ENCODE measurements at places on chromosomes 5 and 9.

GRCh38 chr5:138542180-138542955 lies 668 bp downstream of the ETF1 start:
- DNase-seq: no peak

GRCh38 chr5:120007598-120007997 lies 378.2 kb downstream of the FAM170A start:
- DNase-seq: no peak

- peak; percentile 46 for DNase-seq
Observed at GRCh38 chr9:135376511-135377265, 102.9 kb upstream of the PPP1R26 start.

- no peak for DNase-seq
Observed at GRCh38 chr5:132831095-132831860, 831 bp upstream of the SHROOM1 start.

DNA sequence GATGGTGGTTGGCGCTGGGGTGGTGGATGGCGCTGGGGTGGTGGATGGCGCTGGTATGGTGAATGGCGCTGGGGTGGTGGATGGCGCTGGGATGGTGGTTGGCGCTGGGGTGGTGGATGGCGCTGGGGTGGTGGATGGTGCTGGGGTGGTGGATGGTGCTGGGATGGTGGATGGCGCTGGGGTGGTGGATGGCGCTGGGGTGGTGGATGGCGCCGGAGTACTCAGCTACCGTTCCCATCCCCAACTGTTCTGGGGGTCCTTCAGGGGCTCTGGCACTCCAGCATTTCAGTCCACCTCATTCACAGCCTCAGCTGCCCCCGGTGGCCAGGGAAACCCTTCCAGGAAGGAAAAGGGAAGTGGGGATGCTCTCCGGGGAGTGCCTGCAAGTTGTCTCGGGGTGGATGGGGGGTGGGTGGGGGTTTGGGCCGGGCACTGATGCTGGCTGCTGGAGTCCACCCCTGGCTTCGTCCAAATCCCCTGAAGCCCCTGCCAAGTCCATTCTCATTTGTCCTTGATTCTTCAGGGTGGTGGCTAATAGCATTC lies 147.3 kb upstream of the COL5A1 start:
- no peak for DNase-seq

GRCh38 chr5:1111727-1112289 lies at the start of gene SLC12A7:
Gene SLC12A7, minus strand, starts transcription at chr5:1112063. Its CDS starts 72 bp downstream, at chr5:1111991.
- no peak for DNase-seq

DNA sequence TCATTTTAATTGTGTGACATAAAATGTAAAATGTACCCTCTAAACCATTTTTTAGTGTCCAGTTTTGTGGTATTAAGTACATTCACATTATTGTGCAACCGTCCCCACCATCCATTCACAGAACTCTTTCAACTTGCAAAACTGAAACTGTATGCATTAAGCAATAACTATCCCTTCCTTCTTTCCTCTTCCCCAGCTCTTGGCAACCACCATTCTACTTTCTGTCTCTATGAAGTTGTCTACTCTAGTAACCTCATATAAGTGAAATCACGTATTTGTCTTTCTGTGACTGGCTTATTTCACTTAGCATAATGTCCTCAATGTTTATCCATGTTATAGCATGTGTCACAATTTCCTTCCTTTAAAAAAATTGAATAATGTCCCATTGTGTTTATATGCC lies 142.4 kb downstream of the C9orf152 start:
- no peak for DNase-seq

DNA sequence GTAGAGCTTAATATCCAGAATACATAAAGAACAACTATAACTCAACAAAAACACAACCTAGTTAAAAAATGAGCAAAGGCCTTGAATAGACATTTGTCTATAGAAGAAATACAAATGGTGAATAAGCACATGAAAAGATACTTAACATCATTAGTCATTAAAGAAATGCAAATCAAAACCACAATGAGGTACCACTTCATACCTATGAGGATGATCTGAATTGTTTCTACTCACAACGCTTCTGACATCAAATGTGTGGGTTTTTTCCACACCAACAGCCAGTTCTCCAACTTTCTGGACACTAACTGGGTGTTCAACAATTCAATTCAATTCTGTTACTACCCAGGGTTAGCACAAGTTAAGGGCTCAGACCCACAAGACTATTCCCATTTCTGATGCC lies 22.0 kb downstream of the SREK1IP1 start:
- no peak for DNase-seq

DNA sequence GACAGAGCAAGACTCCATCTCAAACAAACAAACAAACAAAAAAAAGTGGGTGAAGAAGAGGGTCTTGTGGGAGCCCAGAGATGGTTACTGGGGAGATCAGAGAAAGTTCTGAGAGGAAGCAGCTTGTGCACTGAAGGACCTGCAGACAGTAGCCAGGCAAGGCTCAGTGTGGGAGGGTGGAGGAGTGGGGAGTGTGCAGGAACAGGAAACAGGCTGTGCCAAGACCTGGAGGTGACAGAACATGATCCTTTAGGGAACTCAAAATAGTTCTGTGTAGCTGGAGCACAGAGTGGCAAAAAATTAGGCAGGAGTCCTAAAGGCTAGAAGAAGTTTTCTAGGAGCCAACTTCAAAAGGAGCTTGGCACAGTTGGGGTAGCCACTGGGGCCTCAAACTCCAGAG lies 19.2 kb upstream of the NANS start:
- DNase-seq: no peak

- no peak for DNase-seq
Observed at GRCh38 chr5:93575461-93576414, 5.3 kb downstream of the NR2F1-AS1 start.

- DNase-seq: no peak
Observed at GRCh38 chr5:156681265-156681664, 168.8 kb upstream of the PPP1R2B start.

DNA sequence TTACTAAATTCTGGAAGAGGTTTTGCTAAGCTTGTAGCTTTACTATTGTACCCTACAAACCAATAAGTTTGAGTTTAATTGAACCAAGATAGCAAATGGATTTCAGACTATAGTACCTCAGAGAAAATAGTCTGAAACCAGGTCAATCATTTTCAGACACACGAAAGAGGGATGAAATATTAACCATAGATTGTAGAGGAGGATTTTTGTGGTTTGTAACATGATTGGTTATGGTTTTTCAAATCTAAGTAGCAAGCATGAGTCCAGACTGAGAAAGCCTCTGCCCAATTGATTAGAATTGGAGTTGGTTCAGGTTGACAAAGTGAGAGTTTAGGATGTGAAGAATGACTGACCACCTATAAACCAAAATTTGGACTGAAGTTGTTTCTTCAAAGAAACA lies 562.7 kb upstream of the DMAC1 start:
- no peak for DNase-seq

- peak; percentile 80 for DNase-seq
Observed at GRCh38 chr9:15306068-15306756, 804 bp downstream of the TTC39B start.

DNA sequence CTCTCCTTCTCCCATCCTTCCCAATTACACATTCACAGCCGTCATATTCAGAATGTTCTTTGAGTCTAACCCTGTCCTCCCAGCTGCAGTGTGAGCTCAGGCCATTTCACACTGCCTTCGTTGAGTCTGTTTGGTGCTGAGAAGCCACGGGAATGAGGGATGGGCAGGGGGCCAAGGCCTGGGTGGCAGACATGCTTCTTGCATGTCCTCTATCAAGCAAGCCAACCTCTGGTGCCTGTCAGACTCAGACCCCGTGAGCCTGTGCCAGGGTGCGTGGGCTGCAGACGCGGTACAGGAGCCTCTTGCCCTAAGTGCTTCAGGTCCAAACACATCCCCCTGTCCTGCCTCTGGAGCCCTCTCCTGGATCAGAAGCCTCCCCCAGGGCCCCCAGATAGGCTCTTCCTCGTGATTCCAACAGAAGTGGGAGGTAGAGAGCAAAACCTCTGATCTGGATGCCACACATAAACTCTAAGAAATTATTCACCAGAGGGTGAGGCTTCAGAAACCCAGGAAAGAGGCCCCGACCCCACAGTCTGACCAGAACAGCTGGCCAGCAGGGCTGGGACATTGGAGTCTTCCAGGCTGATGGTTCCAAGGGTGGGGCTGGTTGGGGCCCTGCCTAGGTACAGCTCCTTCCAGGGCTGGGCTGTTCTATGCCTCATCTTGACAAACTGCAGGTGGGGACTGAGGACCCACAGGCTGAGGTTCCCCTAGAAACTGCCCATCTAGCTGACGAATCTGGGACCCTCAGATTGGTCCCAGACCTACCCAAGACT lies 46.7 kb upstream of the CDKN2AIPNL start:
- no peak for DNase-seq

GRCh38 chr9:116940614-116941215 lies 253.6 kb downstream of the TRIM32 start:
- no peak for DNase-seq

- no peak for DNase-seq
Observed at GRCh38 chr5:169260896-169261569, 39.9 kb downstream of the SLIT3 start.

DNA sequence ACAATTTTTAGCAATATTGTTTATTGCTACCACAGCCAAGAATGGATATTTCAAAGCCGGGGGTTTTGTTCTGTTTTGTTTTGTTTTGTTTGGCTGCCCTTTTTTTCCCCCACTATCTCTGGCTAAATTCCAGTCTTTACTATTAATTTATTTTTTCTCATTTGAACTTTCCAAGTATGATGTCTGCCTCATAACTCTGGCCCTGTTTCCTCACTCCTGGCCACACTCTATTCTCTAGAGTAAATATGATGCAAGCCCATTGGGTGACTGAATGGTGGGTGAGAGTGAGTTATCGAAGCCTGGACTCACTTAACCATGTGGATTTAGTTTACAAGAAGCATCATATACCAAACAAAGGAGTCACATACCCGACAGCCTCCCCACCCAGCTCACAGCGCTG lies 41.9 kb downstream of the WDR36 start:
- no peak for DNase-seq

- no peak for DNase-seq
Observed at GRCh38 chr5:72720205-72720604, 96.3 kb upstream of the TNPO1 start.

- DNase-seq: no peak
Observed at GRCh38 chr5:39231705-39232525, 12.6 kb upstream of the FYB1 start.

DNA sequence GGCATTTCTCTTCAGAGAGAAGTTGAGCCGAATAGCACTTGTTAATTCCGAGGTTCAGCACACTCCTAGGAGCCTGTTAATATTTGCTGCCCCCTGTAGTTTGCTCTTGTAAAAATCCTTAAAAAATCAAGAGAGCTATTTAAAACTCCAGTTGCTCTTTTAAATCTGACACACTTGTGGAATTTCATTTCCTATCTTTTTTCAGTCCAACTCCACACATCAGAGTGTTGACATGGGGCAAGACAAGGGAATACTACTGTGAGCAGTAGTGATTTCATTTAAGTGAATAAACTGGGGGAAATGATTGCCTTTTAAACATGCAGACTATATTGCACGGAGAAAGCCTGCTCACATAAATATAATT lies 1096.3 kb upstream of the DMAC1 start:
- peak; percentile 49 for DNase-seq
